ENCODE measurements at places on chromosomes 11 and 22.
A peak's percentile ranks its signal among the peaks of the same experiment; 100 is the strongest.

- DNase-seq, result no peak
Observed at GRCh38 chr11:25211635-25212254, 714.9 kb downstream of the LUZP2 start.

DNA sequence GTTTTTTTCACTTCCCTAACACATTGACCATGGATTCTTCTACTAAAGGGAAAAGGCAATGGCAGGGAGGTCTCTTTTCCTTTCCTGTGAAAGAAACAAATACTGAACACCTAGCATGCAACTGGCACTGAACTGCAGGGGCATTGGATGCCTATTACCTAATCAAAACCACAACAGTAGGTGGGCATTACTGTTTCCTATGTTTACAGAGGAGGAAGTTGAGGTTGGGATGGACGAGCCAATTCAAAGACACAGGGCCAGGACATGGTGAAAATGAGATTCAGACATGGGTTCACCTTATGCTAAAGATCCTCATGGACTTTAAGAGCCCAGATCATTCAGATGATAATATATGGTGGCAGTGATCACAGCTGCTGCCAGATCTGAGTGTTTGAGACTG lies 407.0 kb downstream of the MIAT start:
- no peak for DNase-seq

DNA sequence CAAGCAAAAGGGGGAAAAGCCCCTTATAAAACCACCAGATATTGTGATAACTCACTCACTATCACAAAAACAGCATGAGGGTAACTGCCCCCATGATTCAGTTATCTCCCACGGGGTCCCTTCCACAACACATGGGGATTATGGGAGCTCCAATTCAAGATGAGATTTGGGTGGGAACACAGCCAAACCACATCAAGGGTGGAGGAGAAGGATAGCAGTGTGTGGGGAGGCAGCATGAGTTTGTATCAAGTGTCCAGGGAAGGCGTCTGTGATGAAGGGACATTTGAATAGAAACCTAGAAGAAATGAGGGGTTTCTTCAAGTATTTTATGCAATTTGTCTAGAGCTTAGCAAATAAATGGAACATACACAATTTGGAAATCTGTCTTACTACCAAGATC lies 98.2 kb downstream of the SLC1A2 start:
- no peak for DNase-seq

DNA sequence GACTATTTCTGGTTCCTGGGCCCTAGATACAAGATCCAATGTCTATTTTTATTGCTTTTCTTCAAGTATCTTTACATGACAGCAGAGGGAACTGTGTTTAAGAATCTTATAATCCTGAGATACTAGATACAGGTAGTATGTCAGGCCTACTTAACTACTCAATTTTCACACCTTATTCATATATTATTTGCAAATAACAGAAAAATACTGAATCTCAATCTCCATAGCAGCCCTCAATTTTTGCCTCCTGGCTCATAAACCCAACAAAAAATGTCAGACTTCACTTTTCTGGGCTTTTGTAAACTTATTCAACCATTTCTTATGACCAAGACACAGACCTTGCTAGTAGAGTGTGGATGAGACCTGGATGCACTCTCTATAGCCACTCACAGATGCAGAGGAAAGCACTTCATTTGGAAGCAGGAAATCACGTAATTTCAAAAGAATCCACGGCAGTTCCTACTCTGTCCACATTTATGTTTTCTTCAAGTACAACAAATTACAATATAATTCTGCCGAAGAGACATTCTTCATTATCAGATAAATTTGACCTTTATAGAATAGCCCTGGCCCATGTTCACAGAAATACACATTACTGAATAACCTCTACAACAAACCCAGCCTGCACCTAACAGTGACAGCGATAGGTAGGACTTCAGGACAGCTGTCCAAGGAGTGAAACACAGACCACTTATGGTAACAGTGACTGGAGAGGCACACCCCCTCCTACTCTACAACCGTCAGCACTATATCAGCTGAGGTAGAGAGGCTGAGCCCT lies 62.0 kb upstream of the YPEL1 start:
- no peak for DNase-seq

DNA sequence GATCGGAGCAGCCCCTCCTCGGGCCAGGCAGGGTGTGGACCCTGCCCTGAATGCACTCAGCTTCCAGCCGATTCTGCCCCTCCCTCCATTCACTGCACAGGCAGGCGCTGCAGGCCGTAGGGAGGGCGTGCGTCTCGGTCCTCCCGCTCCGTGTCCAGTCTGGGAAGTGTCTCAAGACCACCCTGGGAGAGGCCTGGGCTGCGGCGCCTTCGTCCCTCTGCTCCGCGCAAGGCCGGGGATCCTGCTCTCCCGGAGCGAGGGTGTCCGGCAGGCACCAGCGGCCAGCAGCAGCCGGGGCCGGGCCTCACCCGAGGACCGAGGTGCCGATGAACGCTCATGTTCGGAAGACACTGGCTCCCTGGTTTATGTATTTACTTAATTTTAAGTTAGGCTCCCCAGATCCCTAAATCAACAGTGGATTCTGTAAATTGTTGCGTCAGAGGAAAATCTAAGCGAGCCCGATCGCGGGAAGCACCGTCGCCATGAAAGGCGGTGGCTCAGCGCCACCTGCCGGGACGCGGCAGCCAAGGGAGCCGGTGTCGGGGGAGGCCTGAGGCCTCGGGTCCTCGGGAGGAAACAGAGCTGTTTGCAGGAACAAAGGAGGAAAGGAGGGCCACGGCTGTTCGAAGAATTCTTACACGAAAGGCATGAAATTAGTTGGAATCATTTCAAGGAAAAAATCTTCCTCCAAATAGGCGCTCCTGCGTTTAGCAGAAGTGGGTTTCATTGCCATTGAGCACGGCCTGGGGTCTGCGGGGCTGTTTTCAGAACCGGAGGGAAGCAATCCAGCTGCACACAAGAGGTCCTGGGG lies 195.3 kb downstream of the BRD1 start:
- DNase-seq, result no peak

- no peak for DNase-seq
Observed at GRCh38 chr11:33362051-33362910, 105.1 kb downstream of the HIPK3 start.

DNA sequence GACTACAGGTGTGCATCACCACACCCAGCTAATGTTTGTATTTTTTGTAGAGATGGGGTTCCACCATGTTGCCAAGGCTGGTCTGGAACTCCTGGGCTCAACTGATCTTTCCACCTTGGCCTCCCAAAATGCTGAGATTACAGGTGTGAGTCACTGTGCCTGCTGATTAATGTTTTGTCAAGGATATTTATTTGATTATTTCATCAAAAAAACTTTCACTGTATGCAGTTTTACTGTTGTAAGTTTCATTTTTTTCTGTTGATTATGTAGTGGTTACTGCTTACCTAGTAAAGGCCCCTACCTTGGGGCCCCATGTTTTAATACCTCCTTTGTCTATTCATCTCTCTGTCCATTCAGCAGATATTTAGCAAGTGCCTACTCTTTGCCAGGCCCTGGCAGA lies 16.7 kb upstream of the FAM168A start:
- no peak for DNase-seq

DNA sequence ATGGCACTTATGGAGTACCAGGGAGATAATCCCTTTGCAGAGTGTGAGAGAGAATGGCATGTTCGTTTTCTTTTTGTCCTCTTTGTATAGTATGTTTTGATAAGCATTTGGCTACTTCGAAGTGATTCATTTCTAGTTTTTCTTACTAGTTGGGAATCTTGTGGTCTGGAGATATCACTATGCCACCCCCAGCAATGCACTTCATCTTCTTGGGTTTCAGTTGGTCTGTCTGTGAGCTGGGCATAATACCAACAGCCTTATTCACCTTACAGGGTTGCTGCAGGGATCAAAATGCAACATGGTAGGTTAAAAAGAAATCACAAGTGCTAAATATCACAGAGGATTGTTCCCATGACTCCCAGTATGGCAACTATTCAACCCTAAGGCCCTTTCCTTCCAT lies 387.8 kb upstream of the CADM1 start:
- DNase-seq, result no peak

DNA sequence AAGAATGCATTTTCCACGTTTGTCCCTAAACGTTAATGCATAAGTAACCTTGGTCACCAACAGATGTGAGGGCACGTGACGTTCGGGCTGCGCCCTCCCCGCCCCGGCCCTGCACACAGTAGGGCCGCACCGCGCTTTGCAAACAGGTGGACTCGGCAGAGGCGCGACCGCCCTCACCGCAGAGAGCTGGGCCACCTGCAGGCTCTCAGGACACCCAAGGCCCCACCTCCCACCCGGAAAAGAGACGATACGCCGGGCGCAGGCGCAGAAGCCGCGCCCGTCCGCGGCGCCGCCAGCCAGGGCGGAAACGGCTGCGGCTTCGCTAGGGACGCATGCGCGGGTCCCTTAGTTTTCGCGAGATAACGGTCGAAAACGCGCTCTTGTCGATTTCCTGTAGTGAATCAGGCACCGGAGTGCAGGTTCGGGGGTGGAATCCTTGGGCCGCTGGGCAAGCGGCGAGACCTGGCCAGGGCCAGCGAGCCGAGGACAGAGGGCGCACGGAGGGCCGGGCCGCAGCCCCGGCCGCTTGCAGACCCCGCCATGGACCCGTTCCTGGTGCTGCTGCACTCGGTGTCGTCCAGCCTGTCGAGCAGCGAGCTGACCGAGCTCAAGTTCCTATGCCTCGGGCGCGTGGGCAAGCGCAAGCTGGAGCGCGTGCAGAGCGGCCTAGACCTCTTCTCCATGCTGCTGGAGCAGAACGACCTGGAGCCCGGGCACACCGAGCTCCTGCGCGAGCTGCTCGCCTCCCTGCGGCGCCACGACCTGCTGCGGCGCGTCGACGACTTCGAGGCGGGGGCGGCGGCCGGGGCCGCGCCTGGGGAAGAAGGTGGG lies at the start of gene FADD:
TSS of gene FADD (plus strand) at position 377 of the 831 bp plus-strand sequence. CDS start at position 541, 164 bp downstream.
- peak; percentile 91 for DNase-seq

DNA sequence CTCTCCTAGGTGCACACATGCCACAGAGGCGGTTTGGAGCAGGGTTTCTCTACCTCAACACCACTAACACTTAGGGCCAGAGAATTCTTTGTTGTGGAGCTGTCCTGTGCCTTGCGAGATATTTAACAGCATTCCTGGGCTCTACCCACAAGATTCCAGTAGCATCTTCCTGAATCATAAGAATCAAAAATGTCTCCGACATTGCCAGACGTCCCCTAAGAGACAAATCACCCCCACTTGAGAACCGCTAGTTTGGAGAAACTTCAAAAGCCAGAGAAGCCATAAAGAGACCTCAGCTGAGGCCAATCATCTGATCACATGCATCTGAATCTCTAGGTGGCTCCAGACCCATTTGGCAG lies 16.1 kb downstream of the MFNG start:
- no peak for DNase-seq

GRCh38 chr11:35235936-35236666 lies 97.1 kb downstream of the CD44 start:
- DNase-seq, result peak; percentile 54
